ENCODE measurements at places on chromosomes 7 and 10.

GRCh38 chr10:86648704-86649427, 5.5 kb upstream of the OPN4 start:
- DNase-seq: no peak

GRCh38 chr7:92763636-92764423, 72.5 kb downstream of the CDK6 start:
- no peak for DNase-seq

GRCh38 chr10:31974434-31975124, 45.9 kb upstream of the ARHGAP12 start:
- no peak for DNase-seq

DNA sequence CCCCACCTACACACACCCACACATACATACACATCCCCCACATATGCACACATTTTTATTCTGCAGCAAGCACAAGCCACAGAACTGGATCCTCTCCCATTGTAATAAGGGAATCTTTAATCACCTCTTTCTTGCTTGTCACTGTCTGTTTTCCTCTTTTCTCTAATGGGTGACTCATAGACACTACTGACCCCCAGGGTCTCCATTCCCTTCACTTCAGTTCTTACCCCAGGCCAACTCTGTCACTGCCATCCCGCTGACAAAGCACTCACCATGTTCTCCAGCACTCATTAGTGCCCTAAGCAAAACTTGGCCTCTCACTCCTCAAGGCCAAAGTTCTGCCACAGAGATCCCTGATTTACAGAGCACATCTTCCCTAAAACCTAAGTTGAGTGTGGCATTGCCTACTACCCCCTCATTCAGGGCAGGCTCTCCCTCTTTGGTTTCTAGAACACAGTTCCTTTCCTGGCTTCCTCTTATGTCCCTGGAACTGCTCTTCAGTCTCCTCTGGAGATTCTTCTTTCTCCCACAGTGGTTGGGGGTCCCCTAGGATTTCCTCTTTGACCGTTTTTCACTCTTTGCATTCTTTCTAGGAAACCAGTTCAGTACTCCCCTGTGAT, 39.6 kb upstream of the INHBA start:
- no peak for DNase-seq

GRCh38 chr7:31772211-31772610, 85.2 kb downstream of the PPP1R17 start:
- no peak for DNase-seq

- DNase-seq: no peak
These were observed 34.1 kb downstream of the HIF1AN start for GRCh38 chr10:100569687-100570481.

DNA sequence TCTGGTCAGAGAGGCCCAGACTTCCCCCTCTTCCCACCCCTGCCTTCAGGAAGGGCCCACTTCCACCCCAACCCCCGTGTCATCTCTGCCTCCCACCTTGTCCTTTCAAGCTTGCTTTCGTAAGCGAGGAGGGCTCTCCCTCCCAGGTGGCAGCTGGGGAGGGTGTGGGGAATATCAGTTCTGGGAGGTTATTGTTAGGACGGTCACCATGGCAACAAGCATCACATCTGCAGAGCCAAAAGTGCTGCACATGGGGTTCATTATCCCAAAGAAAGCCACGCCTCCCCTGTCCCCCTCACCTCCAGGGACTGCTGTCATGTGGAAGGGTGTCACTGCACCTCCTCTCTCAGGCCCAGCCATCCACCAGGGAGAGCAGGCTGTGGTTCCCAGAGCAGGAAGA, 2.6 kb upstream of the CAMK2B start:
- DNase-seq: no peak

- no peak for DNase-seq
These were observed 28.1 kb downstream of the XPNPEP1 start for GRCh38 chr10:109895095-109895818.

- no peak for DNase-seq
These were observed 127.1 kb upstream of the SVIL start for GRCh38 chr10:29761916-29762315.

GRCh38 chr10:19499291-19499770, 316.9 kb upstream of the PLXDC2 start:
- DNase-seq: no peak

- no peak for DNase-seq
These were observed 25.1 kb downstream of the VSTM4 start for GRCh38 chr10:49090189-49090575.

DNA sequence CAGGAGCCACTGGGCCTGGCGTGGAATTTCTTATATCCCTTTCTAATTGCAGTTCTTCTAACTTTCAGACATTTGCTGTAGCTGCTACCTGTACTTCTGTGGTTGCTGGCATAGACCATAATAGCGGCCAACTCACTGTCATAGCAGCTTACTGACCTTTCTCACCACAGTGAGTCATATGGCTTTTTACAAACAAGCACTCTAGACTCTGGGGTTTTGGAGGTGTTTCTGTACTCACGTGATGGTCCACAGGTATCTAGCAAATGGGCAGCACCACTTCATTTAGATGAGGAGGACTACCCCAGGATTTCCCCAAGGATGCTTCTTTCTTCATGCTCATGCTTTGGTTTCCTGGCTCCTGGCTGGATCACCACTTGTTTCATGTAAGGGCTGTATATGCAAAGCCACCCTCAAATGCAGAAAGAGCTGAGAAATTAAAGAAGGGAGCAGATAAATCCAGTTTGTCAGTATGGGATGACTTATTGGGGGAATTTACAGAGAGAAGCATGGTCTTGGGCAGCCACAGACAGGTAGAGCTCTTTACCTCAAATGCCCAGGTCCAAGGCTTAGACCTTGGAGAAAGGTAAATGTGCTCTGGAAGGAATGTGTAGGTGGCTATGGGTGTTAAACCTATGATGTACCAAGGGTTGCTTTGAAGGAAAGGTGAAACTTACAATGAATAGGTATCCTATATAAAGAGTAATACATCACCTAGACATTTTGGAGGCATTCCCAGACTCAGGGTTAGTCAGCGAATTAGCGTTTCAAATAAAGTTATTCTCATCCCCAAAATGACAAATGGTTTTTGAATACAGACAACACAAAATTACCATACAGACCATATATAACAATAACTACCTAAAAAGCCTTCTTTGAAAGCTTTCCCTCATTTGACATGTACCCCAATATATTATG, 15.9 kb upstream of the SLC25A16 start:
- DNase-seq: no peak

DNA sequence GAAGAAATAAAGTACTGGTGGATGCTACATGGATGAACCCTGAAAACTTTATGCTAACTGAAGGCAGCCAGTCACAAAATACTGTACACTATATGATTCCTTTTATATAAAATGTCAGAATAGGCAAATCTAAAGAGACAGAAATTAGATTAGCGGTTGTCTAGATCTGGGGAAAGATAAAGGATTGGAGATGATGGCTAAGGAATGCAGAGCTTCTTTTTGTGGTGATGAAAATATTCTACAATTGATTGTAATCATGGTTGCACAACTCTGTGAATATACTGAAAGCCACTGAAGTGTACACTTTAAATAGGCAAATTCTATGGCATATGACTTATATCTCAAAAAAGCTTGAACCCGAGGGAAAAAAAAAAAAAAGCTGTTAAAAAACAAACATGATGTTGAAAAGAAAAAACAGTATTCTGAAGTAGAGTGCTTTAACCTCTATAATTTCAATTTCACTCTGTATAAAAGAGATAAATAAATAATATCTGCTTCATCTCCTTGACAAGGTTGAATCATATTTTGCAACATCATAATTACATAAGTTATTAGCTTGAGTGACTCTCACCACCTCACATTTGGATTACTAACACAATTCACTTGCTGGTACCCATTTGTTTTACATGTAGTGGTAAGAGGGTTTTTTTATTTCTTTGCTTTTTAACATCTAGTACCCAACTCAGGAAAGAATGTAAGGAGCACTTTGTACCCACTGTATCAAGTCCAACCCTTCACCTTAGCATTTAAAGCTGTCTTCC, 2.8 kb upstream of the GNAI1 start:
- DNase-seq: no peak

- DNase-seq: no peak
These were observed 14.4 kb upstream of the ATP6V0E2 start for GRCh38 chr7:149859369-149859768.

GRCh38 chr10:119233821-119234220, 26.4 kb downstream of the GRK5 start:
- no peak for DNase-seq

GRCh38 chr7:28155019-28155660, 25.5 kb downstream of the JAZF1 start:
- DNase-seq: no peak
